ENCODE measurements at places on chromosomes 11 and 22.

DNA sequence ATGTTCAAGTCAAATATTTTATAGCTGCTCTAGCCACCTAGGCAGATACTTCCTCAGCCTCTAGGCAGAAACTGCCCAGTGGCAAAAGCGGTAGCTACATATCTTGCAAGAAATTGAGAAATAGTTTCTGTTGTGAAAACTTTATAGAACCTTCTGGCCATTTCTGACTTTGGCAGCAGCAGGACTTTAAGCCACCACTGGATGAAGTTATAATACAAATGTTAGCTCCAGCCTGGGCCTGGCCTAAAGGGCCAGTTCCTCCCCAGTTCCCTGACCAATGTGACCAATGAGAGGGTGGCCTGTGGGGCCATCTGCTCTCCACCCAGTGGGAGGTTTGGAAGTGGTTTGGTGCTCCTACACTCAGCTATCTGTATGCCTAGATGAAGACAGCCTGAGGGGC lies 254.0 kb upstream of the NARS2 start:
- no peak for DNase-seq

DNA sequence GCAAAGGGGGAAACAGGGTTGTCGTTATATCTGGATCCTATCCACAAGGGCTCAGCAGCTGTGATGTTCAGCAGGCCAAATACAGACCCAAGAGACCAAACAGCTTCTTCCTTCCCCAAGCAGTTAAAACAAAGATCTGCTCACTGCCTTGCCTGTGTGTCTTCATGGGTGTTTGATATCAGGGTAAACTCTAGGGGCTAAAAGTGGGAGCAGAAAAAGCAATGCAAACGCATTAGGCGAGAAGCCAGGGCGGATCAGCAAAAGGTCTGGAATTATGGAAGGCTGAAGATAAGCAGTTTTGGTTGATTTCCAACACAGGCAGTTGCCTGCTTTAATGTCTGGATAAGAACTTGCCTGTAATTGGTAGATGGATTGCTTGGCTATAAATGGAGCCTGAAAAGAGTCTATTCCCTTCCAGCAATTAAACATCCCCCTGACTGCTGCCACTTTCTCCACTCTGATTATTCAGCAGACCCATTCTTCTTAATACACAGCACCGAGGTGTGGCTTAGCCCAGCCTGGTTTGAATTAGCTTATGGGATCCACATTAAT lies 126.3 kb downstream of the COMMD9 start:
- DNase-seq = no peak

GRCh38 chr11:35014346-35014745 lies 97.9 kb downstream of the PDHX start:
- peak; percentile 84 for DNase-seq

- DNase-seq = no peak
Observed at GRCh38 chr11:86558207-86558606, 114.2 kb downstream of the ME3 start.

DNA sequence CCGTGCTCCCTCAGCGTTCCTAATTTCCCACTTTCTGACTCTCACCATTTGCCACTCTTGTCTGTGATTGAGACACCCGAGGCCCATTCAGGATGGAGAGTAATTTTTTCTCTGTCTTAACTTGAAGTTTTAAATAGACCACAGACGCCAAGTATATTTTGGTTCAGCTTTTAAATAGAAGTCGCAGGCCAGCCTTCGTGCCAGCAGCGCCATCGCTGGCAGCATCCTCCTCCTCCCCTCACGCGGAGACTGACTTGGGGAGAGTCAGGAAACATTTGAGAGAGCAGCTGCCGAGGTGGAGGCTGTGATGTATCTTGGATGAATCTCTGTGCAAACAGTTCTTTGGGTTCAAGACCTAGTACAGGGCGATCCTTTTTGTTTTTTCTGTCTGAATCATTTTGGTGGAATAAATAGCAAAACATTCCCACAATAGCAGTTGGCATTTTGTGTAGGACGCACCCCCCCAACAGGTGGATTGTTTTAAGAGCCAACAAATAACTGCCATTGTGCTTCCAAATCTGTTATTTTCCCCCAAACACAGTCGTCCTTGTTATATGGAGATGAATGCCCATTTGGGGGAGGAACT lies 889 bp upstream of the DMC1 start:
- DNase-seq = no peak

DNA sequence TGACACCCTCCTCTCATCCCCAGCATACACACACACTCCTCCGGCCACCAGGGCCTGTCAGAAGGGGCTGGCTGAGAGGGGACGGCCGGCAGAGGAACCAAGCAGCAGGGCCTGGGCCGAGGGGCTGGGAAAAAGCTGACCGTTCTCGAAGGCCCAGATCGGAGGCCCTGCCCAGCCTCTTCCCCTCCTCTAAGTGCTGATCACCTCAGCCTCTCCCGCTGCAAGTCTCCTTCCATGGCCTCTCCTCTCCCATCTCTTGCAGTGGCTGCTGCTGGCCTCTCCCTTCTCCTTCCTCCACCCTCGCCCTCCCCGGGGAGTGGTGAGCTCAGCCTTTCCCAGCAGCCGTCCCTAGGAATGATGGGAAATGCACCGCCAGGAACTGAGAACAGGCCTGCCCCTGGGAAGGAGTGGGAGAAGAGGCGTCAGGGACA lies 39.6 kb downstream of the ARRB1 start:
- DNase-seq = no peak

GRCh38 chr22:46044621-46045458 lies 67.9 kb upstream of the WNT7B start:
- DNase-seq = no peak

DNA sequence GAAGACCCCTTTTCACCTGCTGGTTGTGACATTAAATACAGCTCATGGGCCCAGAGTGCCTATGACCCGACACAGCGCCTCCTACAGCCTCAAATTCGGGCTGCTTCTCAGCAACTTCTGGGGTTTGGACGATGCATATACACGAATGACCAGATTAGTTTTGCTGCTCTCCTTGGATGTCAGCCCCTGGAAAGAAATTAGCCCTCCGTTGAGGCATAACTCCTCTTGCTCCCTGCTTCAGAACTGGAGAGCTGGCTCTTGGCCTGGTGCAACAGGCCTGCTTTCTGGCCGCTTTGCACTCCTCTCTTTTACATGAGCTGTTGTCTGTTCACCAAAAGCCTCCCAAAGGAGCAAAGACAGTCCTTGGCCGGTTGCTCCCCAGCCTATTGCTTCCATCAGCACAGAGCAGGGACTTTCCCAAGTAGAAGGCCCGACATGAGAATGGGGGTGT lies 3.3 kb downstream of the TECTA start:
- DNase-seq = no peak

DNA sequence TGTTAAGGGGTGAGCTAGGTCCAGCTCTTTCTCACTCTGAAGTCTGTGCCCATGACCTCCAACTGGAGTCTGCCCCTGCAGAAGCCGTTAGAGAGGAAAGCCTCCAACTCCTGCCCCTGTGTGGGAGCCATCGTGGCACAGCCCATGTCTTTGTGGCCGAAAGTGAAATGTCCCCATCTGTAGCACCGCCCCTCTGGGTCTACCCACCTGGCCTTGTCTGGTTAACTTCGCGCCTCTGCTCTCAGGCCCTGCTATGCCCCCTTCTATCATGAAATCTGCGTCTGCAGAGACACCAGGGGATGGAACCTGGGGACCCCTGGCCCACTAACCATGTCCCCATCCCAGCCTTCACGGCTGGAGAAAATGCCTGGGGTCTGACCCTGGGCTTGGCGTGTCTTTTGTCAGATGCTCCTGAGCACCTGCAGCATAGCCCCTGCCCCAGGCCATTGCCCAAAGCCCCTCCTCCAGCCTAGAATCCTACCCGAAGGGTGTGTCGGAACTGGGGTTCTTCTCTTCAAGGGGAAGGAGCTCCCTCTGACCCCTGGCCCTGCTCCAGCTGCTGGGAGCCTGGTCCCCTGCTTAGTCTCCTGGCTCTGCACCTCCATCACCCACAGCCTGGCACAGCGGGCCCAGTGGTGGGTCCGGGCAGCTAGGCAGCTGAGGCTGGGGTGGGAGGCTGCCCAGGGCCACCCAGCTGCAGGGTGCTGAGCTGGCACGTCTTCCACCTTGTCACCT lies 35.8 kb upstream of the HMOX1 start:
- no peak for DNase-seq

- DNase-seq = no peak
Observed at GRCh38 chr11:69916806-69917387, 97.7 kb upstream of the FGF3 start.

GRCh38 chr11:64696045-64696444 lies 27.0 kb downstream of the NRXN2 start:
- DNase-seq = no peak

DNA sequence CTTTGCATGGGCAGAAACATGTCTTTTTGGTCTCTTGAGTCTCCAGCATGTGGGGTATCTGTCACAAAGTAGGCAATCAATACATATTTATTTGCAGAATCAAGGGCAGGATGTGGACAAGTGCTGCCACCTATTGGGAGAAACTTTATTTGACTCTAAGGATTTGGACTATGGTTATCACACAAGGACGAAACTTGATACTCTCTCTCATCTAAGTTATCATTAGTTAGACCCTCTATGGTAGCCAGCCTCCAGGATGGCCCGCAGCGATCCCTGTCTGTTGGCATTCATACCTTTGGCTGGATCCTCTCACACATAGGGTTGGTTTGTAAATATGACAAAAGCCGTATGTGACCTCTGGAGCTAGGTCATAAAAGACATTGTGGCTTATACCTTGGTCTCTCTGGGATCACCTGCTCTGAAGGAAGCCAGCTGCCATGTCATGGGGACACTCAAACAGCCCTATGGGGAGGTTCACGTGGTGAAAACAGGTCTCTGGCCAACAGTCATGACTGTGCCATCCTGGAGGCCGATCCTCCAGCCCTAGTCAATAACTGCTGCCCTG lies 1.1 kb upstream of the FBXO7 start:
- DNase-seq = peak; percentile 44

DNA sequence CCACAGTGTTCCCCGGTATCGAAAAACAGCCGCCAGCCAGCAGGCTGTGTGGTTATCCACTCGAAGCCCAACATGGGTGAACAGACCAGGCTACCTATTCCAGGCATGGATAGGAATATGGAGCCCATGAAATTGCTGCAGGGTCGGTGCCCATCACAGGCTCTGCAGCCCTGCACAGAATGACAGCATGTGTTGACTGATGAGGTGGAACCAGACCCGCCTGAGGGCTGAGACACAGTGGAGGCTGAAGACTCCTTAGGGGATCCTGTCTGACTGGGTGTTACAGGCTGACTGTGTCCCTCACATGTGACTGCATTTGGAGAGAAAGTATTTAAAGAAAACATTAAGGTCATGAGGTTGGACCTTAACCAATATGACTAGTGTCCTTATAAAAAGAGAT lies 6.2 kb upstream of the YPEL1 start:
- DNase-seq = no peak

DNA sequence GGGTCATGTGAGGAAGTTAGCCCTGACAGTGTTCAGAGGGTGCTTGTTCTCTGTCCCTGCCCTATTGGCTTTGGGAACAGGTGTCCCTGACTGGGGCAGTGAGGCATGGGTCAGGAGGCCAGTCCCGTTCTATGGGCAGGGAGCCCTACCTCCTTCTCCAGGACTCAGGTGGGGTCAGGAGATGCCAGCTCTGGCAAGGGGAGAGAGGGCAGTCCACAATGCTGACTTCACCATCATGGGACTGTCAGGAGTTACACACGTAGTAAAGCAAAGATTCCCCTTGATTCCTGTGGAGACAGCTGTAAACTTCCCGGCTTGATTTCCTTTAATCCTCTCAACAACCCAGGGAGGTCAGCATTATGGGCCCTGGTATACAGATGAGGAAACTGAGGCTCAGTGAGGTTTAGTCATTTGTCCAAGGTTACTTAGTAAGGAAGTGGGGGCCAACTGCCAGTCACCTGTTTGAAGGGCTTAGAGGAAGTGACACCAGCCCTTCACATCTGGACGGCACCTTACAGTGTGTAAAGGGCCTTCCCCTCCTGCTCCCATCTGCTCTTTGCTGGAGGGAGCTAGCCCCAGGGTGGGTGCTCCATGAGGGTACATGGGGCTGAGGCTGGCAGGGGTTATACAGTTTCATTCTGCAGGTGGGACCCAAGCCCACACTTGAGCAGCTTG lies 11.9 kb downstream of the MICALL1 start:
- DNase-seq = no peak

DNA sequence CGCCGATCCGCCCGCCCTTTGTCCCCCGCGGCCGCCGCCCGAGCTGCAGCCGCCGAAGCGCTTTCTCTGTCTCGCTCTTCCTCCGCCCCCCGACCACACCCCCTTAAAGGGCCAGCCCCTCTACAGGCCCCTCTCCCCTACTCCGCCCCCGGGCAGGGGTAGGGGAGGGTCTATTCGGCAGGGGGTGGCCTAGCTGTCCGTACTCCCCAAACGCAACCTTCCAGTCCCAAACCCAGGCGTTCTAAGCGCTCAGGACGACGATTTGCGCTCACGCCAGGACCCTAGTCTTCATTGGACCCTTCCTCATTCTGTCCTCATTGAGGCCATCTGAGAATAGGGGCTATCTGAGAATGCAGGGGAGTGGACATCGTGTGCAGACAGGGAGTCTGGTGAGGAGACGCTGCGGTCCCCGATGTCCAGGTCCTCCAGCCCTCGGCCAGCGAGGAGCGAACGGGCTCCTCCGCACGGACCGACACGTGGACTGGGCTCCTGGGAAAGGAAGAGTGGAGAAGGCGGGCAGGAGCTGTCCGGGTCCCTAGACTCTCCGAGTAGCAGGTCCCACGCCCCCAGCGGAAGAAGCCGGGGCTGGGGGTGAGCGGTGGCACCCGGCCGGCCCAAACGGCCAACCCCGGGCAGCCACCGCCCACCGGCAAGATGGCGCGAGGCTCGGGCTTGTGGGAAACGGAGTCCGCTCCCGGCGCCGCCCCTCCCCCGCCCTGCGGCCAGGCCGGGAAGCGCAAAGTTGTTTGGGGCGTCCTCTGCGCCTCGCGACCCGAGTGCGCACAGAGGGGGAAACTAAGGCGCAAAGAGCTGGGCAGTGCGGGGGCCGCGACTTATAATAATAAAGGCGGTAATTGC lies at the start of gene PPP1R14B:
Gene PPP1R14B, minus strand, starts transcription at position 73 of the 858 bp plus-strand sequence. CDS start 270 bp downstream, outside the sequence.
- DNase-seq = peak; percentile 49

DNA sequence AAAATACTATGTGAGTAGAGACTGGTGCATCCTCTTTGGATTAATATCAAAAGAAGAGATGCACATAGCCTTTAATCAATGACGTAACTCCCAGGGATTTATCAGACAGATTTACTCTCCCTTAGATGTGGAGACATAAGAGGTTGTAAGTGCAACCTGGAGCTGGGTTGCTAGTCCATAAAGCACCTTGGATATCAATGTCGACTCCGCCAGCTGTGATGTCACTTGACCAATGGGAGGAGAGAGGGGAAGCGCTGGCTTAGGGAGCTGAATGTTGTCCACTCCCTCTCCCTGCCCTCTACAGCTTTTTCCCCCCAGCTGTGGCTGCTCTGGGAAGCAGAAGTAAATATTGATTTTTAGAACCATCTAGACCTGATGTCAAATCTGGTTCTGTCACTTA lies 28.9 kb upstream of the TMEM86A start:
- DNase-seq = no peak

- DNase-seq = no peak
Observed at GRCh38 chr11:75815345-75816168, 547 bp downstream of the UVRAG start.

GRCh38 chr22:24445481-24446259 lies 18.3 kb downstream of the ADORA2A start:
- no peak for DNase-seq

DNA sequence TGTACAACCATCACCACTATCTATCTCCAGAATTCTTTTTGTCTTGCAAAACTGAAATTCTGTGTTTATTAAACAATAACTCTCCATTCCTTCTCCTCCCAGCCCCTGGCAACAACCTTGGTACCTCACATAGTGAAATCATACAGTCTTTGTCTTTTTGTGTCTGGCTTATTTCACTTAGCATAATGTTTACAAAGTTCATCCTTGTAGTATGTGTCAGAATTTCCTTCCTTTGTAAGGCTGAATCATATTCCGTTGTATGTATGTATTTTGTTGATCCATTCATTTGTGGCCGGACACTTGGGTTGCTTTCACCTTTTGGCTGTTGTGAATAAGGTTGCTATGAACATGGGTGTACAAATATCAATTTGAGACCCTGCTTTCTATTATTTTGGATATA lies 243.7 kb upstream of the TBCEL start:
- no peak for DNase-seq
